Transverse colon (tissue), 4 donors: ENCODE measurements at places on chromosomes 5 and 9. TPM values are rescaled to one million over a fixed set of nuclear protein-coding genes. Genes with fewer than 3 reads are reported as not detected.
A peak's percentile ranks its signal among the peaks of the same experiment; 100 is the strongest.

GRCh38 chr5:107294211-107294550 lies 376.6 kb downstream of the EFNA5 start:
- DNase-seq, result no peak

- DNase-seq, result no peak
Measured at GRCh38 chr9:131446276-131446675, 52.4 kb downstream of the PRRC2B start.

DNA sequence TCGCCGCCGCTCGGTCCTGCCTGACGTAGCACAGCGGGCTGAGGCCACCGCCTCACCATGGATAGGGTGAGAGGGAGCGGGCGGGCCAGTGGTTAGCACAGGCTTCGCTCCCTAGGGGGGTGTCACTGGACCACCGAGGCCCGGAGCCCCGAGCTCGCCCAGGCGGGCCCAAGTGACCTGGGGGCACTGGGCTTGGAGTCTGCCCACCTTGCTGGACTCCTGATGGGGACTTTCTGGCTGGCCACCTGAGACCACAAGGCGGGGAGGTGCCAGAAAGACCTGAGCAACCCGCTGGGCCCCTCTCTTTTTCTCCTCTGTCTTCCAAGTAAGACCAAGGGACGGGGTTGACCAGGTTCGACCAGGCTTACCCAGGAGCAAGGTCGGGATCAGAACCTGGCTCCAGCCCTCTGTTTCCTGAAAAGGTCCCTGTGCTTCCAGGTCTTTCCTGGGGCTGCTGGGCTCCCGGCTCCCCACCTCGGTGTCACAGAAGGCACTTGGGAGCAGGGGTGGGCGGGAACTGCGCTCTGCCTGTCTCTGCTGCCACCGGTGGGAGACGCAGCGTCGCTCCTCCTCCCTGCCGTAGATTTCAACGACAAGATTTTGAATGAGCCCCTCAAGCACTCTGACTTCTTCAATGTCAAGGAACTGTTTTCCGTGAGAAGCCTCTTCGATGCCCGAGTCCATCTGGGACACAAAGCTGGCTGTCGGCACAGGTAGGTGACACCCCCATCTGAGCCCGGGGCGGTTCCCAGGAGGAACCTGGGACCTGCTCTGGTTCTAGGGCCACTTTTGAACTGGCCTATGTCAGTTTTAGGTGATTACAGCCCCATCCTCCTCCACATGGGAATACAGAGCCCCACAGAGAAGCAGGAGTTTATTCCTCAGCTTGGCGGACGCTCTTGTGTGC lies 1.0 kb downstream of the MRPS2 start:
- peak; percentile 66 for DNase-seq

Gene NOTCH1
- total RNA-seq, result 53.5 TPM

- no peak for DNase-seq
Measured at GRCh38 chr5:33891446-33891787, 373 bp downstream of the ADAMTS12 start.

DNA sequence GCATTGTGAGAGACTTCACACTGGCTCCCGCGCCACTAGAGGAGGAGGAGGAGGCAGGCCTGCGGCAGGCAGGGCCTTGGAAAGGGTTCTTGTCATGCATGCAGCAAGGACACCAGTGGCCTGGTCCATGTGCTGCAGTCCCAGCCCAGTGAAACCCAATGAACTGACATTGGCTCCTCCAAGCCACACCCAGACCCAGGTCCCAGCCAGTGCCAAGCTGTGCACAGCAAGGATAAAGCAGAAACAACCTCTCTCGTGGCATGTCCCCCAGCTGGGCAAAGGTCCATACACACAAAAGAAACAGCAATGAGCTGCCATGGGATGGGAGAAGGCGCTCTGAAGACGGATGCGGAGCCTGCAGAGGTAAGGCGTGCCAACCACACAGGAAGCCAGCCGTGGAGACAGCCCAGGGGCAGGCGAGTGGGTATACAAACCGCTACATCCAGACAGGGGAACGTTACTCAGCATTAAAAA lies 89.2 kb downstream of the SEMA4D start:
- peak; percentile 63 for DNase-seq

- no peak for DNase-seq
Measured at GRCh38 chr9:121233906-121234831, 32.5 kb upstream of the RAB14 start.

Gene PCDHGA11
- total RNA-seq, result 4.0 TPM

Gene HCN1
- not detected for total RNA-seq

Gene IFNA21
- not detected for total RNA-seq

Gene CNTNAP3
- total RNA-seq, result 3.4 TPM

GRCh38 chr9:104923740-104924139 lies 4.2 kb downstream of the ABCA1 start:
- no peak for DNase-seq

Gene SPINK13
- total RNA-seq, result not detected

Gene PDE6A
- 1.2 TPM for total RNA-seq

GRCh38 chr9:121859646-121860045 lies 208.2 kb downstream of the DAB2IP start:
- DNase-seq, result no peak

DNA sequence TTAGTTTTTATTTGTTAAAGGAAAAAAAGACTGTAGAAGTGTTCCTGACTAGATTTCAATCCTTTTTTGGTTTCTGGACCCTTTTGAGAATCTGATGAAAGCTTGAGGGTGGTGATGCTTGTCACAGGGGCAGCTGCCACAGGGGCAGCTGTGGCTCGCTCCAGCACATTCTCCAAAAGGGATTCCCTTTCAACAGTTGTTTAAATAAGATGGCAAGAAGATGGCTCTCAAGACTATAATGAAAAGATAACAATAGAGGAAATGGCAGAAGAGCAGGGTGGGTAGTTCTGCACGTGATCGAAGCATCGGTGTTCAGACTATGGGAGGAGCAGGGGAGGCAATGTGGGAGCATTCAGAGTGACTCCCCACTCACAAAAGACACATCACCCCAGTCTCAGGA lies 46.5 kb upstream of the TNFAIP8 start:
- no peak for DNase-seq
